ENCODE measurements at places on chromosomes 12 and 14. TPM values are rescaled to one million over a fixed set of nuclear protein-coding genes. Genes with fewer than 3 reads are reported as not detected.

DNA sequence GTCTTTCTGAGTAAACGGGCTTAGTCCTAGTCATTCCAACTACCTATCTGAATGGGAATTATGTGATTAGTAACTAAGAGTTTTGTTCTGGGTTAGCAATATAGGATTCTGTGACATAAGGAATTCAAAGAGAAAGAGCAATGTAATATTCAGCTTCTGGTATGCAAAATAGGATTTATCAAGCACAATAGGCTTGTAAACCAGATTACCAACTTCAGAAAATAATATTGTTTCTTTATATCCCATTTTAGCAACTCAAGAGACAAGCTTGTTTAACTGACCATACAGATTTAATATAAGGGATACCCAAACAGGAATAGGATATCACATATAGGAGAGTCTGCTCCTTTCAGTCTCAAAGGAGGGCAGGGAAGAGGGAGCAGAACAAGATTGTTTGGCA lies 240.9 kb downstream of the CEP128 start:
- DNase-seq: no peak

- DNase-seq: no peak
Measured at GRCh38 chr12:68667896-68668295, 18.9 kb upstream of the NUP107 start.

GRCh38 chr12:122813310-122813713 lies 21.9 kb upstream of the HIP1R start:
- no peak for DNase-seq

DNA sequence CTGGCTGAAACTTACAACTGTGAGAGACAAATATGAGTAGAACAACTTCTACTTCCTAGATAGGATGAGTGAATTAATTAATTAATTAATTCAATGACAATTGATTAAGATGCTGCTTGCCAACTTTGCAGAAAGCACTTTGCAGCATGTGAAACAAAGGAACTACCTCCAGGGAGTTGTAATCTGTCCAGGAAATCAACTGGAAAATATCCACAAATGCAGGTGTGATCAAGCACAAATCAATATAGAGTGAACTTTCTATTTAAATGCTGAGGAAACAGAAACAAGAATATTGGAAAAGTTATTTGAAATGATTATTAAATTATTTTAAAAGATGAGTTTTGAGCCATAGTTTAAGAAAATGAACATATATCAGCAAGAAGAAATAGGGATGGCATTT lies 163.9 kb upstream of the ARID2 start:
- DNase-seq: no peak

DNA sequence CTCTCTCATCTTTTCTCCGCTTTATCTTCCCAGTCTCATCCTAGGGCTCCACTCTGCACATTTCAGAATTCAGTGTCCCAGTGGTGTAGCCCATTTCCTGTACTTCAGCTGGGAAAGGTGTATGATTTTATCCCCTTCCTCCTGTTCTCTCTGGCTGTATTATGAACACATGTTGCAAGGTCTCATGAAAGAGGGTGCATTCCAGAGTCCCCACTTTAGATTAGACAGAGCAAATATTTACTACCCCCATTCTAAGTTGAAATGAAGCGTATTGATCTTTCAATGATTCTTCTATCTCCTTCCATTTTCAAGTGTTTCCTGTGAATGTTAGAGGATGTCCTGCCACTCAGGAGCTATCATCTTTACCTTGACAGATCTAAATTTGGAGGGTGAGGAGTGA lies 123.2 kb downstream of the WIF1 start:
- DNase-seq: no peak

DNAH10 gene
- total RNA-seq: 0.09 TPM

GRCh38 chr14:32372154-32372553 lies 43.1 kb downstream of the AKAP6 start:
- DNase-seq: no peak

DNA sequence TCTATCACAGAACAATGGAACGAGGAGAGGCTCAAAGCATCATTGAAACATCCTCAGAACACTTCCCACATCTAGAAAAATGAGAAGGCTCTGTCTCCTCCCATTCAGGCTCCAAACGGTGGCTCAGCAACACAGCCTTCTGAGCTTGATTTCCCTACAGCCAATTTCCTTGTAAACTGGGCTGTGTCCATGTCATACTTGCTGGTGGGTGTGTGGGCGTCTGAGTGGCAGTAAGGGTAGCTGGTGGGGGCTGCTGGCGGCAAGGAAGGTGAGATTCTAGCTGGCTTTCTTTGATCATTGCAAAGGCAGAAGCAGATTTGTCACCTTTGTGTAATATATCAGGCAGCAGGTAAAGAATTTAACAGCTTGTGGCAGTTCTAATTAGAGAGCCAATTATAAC lies 163.7 kb downstream of the CALM1 start:
- no peak for DNase-seq

- DNase-seq: no peak
Measured at GRCh38 chr12:5348057-5348456, 83.9 kb upstream of the NTF3 start.

ABCC9 gene
- 33.7 TPM for total RNA-seq

SIX4 gene
- 0.43 TPM for total RNA-seq

GRCh38 chr14:55599250-55599879 lies 19.4 kb downstream of the KTN1 start:
- DNase-seq: peak; percentile 59

- DNase-seq: no peak
Measured at GRCh38 chr14:70183991-70184390, 4.8 kb downstream of the SLC8A3 start.

PIWIL1 gene
- not detected for total RNA-seq

GRCh38 chr14:26855077-26855753 lies 257.4 kb upstream of the NOVA1 start:
- no peak for DNase-seq

- no peak for DNase-seq
Measured at GRCh38 chr12:29818916-29819623, 35.3 kb upstream of the TMTC1 start.
